Stimulated activated CD4-positive, alpha-beta T cell treated with anti-CD3 and anti-CD28 coated beads, TNF-alpha, amount 100 ng/mL, for 1 hour (primary cell): ENCODE measurements at places on chromosomes 16 and 17.

GRCh38 chr16:35523991-35524390 lies 2064.6 kb downstream of the TP53TG3F start:
- no peak for DNase-seq

- no peak for DNase-seq
These were observed 15.5 kb upstream of the CDH15 start for GRCh38 chr16:89155851-89156739.

GRCh38 chr17:37756051-37756450 lies 11.2 kb upstream of the HNF1B start:
- DNase-seq = no peak

DNA sequence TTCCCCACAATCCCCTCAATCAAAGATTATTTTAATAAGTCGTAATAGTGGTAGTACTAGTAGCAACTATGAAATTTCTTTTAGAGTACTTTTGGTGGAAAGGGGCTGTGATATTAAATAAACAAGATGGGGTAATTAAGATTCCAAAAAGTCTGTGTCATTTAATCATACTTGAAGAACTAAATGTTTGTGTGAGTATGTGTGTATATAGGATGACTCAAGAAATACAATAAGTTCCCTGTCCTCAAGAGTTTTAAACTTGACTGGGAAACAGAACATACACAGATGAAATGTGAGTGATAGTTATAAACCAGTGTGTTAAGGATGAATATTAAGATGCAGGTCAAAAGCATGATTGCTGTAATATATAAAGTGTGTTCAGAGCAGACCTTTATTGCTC lies 2.3 kb downstream of the ALDH3A2 start:
- DNase-seq = no peak

GRCh38 chr16:1105888-1106620 lies 10.0 kb upstream of the C1QTNF8 start:
- no peak for DNase-seq

GRCh38 chr17:39183045-39183444 lies 14.4 kb downstream of the CACNB1 start:
- DNase-seq = no peak

DNA sequence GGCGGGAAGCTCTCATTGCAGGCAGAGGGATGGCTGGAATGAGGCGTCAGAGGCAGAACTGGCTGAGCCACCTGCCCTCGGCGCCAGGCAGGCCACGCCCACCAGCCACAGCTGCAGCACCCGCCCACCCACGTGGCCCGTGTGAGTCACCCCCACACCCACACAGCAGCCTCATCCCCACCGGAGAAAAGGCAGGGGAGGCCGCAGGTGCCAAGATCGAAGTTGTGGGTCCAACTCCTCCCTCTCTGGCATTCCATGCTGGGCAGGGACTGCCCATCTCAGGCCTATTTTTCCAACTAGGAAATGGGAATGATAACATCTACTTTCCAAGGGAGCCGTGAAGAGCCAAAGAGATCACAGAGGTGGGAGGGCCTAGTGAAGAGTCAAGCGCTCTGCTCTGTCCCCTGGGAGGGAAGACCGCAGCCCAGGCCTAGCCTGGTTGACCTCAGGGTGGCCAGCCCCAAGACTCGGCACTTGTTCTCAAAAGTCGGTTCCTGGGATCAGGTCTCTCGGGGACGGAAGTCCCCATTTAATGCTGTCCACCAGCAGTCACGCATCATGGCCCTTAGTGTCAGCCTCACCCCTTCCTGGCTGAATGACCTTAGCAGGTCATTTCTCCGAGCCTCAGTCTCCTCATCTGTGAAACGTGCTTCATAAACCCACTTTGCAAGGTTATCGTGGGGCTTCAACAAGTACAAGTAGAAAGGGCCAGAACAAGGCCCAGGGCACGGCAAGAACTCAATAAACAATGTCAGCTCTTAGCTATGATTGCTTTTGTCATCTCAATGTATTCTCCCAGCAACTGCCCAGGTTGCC lies at the start of gene TRPV3:
Gene TRPV3, minus strand, starts transcription at position 45 of the 816 bp plus-strand sequence. CDS start 2,962 bp downstream, outside the sequence.
- DNase-seq = peak; percentile 53

DNA sequence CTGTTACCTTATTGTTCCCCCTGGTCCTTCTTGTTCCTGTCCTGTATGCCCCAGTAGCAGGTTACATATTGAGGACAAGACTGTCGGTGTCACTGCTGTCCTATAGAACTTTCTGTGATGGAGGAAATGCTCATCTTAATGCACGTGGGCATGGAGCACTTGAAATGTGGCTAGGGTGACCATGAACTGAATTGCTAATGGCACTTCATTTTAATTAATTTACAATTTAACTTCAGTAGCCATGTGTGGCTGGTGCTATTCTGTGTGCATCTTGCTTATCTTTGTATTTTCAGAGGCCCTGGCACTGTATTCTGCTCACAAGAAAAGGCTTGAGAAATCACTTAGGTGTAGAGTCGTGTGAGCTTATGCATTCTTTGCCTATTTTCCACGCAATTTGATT lies 125.2 kb downstream of the MSI2 start:
- no peak for DNase-seq

DNA sequence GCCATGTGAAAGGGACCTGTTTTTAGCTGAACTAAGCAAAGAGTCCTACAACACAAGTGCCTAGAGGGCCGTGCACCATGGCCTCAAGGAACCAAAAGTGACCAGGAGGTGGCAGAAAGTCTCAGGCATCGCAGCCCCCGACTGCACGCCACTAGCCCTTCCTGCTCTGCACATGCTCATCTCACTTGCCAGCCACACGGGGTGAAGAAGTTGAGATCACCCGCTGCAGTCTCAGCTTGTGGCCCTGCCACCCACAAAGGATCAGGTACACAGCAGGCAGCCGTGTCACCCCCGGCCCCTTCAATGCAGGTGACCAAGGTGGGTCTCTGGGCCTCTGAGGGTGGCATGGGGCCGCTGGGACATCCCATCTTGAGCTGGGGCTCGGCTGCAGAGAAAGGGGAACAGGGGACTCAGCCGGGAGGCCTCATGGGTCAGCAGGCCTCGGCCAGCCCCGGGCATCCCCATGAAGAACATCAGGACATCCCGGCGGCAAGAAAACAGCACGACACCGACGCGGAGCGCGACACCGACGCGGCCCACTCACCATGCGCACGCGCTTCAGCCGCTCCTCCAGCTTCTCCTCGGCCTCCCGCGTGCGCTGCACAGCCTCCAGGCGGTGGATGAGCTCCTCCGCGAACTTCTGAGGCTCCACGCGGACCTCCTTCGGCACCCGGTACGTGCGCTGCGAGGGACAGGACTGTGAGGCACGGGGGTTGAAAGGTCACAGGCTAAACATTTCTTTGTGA lies 21.0 kb downstream of the PDIA2 start:
- DNase-seq = no peak

DNA sequence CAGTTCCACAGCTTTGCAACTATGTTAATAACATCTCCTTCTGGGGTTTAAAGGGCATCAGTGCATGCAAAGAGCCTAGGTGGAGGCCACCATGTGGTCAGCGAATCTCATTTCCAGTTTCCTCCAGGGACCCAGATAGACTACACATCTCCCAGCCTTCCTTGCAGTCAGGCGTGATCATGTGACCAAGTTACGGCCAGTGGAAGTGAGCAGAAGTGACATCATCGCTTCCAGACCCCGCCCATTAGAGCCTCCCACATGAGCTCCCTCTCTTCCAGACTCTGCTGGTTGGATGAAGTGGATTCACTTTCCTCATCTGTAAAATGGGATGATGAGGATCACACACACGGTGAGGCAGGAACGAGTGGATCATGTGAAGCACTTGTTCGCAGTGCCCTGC lies 27.4 kb upstream of the KDM8 start:
- no peak for DNase-seq

- no peak for DNase-seq
These were observed 20.9 kb downstream of the HS3ST3A1 start for GRCh38 chr17:13580790-13581189.

DNA sequence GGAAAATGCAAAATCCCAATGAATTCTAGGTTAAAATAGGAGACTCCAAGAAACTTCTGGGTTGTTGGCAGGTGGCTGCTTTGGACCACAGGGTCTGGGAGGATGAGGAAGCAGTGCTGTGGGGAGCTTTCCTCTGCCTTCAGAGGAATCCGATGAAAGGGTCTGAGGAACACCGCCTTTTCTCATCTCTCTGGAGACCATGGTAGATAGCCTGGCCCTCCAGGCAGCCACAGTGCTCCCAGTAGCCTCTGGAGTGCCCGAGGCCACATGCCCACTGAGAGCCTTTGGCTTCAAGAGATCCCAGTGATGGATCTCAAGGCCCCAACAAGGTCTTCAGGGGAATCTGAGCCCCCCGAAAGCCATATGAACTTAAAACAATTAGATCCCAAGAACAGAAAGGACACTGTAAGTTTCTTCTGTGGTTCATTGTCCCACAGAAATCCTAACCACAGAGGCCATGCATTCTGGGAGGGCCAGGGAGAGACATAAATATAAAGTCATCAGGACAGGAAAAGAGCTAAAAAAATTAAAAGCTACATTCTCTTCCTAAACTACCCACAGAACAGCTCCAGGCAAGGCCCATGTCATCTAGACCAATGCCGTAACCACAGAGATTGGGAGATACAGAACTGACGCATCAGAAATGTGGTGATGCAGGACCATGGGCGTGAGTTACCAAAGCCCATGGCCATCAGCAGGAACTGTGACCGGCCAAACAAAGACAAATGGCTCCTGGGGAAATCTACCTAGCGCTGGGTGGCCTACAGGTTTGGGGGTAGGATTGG lies 24.3 kb downstream of the TK2 start:
- no peak for DNase-seq

DNA sequence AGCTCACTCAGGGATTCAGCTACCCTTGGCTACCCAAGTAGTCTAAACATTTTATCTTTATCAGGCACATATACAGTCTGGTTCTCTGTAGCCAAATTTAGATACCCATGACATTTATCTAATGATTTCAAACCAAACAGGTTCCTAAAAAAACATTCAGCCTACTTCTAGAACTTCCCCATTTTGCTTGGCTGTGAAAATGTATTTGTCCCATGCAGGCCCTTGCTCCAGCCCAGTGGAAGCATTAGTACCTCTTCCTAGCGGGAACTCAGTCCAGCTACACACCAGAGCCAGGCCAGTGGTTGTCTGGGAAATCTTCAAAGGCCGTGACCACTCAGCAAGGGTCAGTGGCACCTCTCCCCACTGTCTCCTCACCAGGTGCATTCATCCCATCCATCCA lies 26.2 kb upstream of the NAGLU start:
- no peak for DNase-seq

- no peak for DNase-seq
These were observed 957.8 kb upstream of the RBFOX1 start for GRCh38 chr16:6374821-6375220.

GRCh38 chr17:58112970-58113631 lies 29.9 kb downstream of the DYNLL2 start:
- DNase-seq = peak; percentile 54

- DNase-seq = no peak
These were observed 363.9 kb upstream of the TNRC6C start for GRCh38 chr17:77594416-77595209.

GRCh38 chr16:66265556-66266141 lies 100.8 kb upstream of the CDH5 start:
- no peak for DNase-seq

DNA sequence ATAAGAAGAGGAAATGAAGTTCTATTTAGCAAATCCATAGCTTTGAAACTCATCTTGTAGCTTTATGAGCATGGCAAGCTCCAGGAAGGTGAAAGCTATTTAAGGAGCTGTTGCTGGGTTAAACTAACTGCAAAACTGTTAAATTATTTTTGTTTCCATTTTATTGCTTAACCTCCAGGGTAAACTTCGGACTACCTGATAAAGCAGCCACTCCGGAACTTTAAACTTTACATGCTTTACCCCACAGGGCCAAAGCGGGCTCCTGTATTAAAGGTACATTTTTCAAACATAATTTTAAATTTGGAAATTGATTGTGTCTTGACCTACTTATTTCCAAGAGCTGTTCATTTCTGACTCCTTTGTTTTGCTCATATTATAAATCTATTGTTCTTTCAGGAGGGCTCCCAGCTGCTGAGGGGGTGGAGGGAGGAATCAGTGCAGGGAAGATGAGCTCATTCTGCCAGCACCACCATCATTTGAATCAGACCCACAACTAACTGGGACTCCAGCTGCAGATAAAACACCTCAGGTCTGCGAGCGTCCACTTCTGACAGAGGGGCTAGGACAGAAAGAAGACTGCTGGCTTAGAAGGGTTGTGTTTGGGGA lies 157.9 kb downstream of the IRX3 start:
- DNase-seq = no peak

DNA sequence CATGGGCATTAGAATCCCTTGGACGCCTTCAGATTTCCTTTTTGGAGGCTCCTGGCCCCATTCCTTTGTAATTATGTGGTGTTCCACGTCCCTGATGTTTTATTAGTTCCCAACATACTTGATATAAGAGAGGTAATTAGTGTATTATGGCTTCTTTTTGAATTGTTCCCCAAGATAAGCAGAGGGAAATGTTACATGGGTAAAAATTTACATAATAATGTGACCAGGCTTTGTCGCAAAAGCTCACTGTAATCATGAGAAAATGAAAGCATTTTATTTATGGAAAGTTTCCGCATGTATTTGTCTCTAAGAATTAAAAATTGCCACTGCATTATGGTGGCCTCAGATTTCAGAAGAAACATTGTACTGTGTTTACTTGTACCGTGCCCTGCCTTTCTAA lies 177.8 kb downstream of the PRKCA start:
- DNase-seq = no peak
